ENCODE measurements at places on chromosomes 13 and 19.
A peak's percentile ranks its signal among the peaks of the same experiment; 100 is the strongest.

- DNase-seq: no peak
These were observed 478.4 kb downstream of the TSHZ3 start for GRCh38 chr19:30870876-30871275.

GRCh38 chr19:19655641-19656343 lies 7.7 kb downstream of the ATP13A1 start:
- DNase-seq: no peak

DNA sequence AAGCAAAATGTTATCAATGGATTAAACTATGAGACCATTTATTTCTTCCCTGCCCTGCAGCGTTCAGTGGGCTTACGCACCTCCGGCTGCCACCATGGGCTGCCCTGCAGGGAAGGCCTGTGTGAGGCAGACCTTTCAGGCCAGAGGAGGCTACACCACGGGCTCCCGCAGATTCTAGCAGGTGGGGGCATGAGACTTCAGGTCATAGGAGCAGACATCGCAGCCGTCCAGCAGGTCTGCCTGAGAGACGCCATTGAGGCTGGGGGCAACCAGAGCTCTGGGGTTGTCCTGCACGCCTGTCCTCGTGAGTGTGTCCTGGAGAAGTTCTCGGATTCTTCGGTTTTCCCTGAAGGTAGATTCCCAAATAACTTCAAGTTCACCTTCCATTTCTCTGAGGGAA lies 9.4 kb upstream of the SLC7A9 start:
- no peak for DNase-seq

DNA sequence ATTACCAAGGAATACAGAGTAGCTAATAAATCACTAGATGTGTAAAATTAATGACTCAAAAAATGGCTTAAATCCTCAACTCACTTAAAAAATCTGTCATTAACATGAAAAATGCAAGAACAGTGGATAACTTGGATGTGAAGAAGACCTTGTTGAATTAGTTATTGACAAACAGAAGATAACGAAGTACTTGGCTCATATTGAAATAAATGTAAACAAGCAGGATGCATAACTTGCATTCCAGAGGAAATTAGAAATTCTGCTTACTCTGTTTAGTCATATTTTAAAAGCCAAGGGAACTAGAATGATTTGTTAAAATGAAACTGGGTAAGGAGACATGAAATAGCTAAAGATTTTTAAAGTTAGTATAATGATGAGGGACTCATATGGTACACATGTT lies 1812.2 kb downstream of the PCDH9 start:
- no peak for DNase-seq

- no peak for DNase-seq
These were observed 6.1 kb downstream of the LRFN3 start for GRCh38 chr19:35942235-35942634.

DNA sequence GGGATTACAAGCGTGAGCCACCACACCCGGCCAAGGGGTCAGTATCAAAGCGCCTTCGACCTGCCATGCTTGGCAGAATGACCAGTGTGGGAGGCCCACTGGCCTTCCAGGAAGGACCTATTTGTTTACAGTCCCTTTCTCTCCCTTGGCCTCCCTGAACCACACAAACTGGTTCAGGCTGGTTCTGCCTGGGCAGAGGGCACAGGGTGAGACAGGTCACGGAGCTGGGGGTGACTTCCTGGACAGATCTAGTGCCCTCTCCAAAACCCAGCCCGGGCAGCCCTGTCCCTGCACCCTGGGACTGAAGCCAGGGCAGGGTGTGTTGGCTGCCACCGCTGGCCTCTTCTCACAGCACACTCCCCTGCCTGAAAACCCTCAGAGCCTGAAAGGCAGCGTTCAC lies 11.3 kb downstream of the PLEKHF1 start:
- DNase-seq: no peak

- DNase-seq: no peak
These were observed 2.9 kb downstream of the SLC7A9 start for GRCh38 chr19:32866564-32867265.

GRCh38 chr19:29489172-29489951 lies 36.4 kb upstream of the VSTM2B start:
- no peak for DNase-seq

GRCh38 chr13:98576200-98576945 lies 534 bp downstream of the STK24 start:
- no peak for DNase-seq

DNA sequence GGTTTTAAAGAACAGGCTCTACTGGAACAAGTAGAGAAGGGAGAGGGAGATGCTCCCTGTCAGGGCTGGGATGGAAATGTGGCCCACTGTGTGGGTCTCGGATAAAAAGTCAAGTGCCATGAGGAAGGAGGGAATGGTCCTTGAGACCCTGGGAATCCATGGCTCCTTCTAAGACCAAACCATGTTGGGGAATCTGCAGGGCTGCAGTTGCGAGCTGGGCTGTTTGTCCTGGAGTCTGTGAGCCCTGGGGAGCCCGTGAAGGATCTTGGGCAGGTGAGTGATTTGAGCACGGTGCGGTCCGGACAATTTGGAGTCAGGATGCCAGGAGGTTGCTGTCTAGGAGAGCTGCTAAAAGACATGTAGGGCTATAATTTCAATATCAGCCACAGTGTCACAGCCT lies 359.4 kb downstream of the FGF9 start:
- DNase-seq: no peak

GRCh38 chr19:47215581-47215980 lies 15.4 kb downstream of the BBC3 start:
- DNase-seq: no peak

DNA sequence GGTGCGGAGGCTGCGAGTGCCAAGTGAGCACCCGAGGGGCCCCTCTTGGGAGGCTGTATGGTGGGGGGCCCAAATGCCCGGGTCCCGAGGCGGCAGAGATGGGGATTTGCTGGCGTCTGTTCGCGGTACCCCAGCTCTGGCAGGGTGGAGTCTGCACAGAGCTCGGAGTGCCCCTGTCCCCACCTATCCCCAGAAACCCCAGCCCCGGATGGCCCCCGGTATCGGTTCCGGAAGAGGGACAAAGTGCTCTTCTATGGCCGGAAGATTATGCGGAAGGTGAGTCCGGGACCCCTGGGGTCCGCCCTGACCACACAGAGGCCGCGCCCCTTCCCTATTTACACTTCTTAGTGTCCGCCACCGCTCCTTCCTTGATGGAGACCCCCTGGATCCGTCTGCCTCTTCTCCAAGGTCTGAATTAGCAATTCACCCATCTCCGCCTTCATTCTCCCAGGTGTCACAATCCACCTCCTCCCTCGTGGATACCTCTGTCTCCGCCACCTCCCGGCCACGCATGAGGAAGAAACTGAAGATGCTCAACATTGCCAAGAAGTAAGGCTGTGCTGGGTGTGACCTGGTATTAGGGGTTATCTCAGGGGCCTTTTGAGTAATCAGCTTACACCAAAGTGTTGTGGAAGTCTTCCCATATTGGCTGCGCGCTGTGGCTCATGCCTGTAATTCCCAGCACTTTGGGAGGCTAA lies 630 bp downstream of the PNPLA6 start:
- DNase-seq: no peak

- no peak for DNase-seq
These were observed 21.7 kb downstream of the PHF11 start for GRCh38 chr13:49517461-49517860.

GRCh38 chr13:109412283-109412901 lies 374.0 kb downstream of the IRS2 start:
- DNase-seq: no peak

GRCh38 chr19:34649886-34650543 lies 26.9 kb downstream of the SCGB2B2 start:
- no peak for DNase-seq

DNA sequence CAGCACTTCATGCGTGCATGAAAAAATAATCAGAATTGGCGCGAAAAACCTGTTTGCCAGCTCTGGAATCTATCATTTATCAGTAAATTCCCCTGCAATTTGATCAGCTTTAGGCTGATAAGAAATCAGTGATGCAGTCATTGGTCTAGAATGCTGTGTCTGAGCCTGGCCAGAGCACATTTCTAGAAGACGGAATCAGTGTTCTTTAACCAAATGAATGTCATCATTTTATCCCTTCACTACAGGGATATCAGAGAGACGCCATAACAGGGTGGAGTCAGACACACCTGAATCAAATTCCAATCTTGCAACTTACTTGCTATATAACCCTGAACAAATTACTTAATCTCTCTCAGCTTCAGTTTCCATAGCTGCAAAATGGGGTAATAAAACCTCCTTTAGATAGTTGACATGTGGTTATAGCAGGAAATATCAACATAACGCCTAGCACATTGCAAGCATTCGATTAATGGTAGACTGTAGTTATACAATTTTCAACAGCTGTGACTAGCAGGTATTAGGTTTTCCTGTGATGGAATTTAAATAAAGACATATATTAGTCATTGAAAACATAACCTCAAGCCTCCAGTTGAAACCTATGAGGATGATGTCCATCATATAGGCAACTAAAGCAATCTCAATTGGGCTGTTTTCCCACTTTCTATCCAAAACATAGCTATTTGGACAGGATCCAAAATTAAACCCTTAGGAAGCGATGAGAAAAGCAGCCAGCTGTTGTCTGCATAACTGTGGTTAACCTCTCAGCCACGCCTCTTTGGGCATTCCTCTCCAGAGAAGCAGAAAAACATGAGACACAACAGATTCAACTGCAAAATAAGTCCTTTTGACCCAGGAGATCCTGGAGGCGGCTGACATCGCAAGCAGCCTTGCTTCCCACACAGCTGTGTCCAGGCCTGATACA lies 51.6 kb upstream of the UBL3 start:
- DNase-seq: peak; percentile 63

- no peak for DNase-seq
These were observed 11.5 kb downstream of the MYH14 start for GRCh38 chr19:50214699-50215543.

GRCh38 chr13:55777612-55778011 lies 1363.1 kb upstream of the PRR20A start:
- DNase-seq: no peak

DNA sequence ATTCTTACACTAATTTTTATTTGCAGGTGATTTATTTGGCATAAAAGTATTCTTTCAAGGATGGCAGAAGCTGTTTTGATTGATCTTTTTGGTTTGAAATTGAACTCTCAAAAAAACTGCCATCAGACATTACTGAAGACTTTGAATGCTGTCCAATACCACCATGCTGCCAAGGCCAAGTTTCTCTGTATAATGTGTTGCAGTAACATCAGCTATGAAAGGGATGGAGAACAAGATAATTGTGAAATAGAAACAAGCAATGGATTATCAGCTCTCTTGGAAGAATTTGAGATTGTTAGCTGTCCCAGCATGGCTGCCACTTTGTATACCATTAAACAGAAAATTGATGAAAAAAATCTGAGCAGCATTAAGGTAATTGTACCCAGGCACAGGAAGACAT lies 1.2 kb downstream of the LACC1 start:
- DNase-seq: no peak

DNA sequence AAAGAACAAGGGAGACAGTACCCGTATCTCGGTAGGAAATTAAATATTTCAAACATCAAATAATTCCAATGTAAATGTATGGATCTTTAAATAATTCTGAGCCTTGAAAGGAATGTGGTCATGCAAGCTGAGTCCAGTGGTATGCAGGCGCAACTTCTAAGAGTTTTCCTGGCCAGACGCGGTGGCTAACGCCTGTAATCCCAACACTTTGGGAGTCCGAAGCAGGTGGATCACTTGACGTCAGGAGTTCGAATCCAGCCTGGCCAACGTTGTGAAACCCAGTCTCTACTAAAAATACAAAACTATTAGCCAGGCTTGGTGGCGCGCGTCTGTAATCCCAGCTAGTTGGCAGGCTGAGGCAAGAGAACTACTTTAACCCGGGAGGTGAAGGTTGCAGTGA lies 1.1 kb upstream of the ZNF845 start:
- no peak for DNase-seq

DNA sequence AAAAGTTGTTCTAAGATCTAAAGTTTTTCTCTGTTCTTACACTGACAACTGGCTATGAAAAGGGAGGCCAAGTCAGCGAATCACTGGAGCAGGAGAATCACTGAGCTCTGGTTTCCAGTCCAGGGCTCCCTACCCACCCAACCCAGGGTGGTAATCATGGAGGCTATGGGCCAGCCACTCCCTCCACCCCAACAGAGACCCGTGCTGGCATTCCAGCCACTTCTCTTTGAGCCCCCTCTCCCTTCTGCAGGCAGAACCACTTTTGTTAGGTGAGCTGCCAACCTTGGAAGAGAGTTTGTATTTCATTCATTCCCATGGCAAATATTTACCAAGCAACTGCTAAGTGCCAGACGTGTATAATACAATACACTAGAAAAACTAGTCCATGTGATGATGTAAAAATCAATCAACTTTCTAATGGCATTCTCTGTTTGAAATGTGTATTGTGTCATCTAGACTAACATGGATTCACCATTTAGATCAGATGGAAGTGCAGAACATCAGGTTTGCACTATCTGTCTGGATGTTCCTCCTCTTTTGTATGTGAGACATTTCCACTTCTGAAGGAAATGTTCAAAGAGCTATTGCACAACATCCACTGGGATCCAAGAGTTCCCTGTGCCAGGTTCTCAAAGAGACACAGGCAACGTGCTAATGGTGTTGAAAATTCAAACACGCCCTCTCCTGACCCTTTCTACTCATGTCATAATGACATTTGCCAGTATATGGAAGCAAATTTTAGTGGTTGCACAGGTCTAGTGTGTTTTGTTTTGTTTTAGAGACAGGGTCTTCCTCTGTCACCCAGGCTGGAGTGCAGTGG lies 5.3 kb downstream of the MLNR start:
- no peak for DNase-seq

GRCh38 chr13:67971291-67971690 lies 741.2 kb upstream of the PCDH9 start:
- no peak for DNase-seq

DNA sequence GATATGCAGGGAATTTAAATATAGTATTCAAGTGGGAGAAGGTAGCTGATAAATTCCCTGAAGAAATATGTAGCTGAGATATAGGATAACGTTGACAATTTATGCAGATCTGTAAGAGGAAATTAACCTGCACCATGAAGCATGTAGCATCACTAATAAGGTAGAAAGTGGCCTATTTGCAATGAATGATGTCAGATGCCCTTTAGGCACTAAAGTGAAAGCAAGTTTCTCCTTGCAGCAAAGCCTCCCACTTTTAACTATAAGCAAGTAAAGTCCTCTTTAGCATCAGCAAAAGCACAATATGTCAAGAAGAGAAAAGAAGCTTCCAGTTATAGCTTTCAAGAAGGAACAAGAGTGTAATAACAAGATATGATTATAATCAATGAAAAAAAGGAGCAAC lies 102.5 kb upstream of the SLITRK1 start:
- no peak for DNase-seq

- DNase-seq: no peak
These were observed 95.6 kb upstream of the ZNF98 start for GRCh38 chr19:22517496-22518411.

DNA sequence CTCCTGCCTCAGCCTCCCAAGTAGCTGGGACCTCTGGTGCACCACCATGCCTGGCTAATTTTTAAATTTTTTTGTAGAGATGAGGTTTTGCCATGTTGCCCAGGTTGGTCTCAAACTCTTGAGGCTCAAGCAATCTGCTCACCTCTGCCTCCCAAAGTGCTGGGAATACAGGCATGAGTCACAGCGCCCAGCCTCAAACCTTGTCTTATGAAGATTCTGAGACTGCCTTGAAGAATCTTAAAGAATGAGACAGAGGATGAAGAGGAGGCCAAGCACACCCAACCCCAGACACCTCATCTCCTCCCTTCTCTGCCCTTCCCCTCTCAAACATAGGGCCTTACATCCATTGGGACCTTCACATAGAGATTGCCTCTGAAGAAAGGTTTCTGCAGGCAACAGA lies 179.7 kb downstream of the ABCC4 start:
- DNase-seq: no peak
